ENCODE measurements at places on chromosomes 4 and X. TPM values are rescaled to one million over a fixed set of nuclear protein-coding genes. Genes with fewer than 3 reads are reported as not detected.

Gene TRMT44
- 7.5 TPM for total RNA-seq

Gene DUSP21
- total RNA-seq, result not detected

Gene TMPRSS11A
- total RNA-seq, result not detected

Gene NAT8L
- total RNA-seq, result 1.9 TPM

Gene RBM47
- 3.3 TPM for total RNA-seq

Gene SMIM10
- 2.7 TPM for total RNA-seq

Gene F8A2
- total RNA-seq, result not detected

Gene SCML2
- total RNA-seq, result 0.75 TPM

Data from gastrocnemius medialis (tissue), 4 donors.